ENCODE measurements at places on chromosomes 11 and 22. TPM values are rescaled to one million over a fixed set of nuclear protein-coding genes. Genes with fewer than 3 reads are reported as not detected.

The FLRT1 gene
- total RNA-seq, result 0.49 TPM

- H3K4me1 ChIP-seq, result no peaks in the 10 kb centered on the region
- no peak overlapping the region for H3K4me3 ChIP-seq
- no peaks in the 10 kb centered on the region for H3K36me3 ChIP-seq
- no peak overlapping the region for H3K27ac ChIP-seq
Measured at GRCh38 chr11:83816572-83817187, 530.5 kb upstream of the CCDC90B start.

The APOL5 gene
- not detected for total RNA-seq

DNA sequence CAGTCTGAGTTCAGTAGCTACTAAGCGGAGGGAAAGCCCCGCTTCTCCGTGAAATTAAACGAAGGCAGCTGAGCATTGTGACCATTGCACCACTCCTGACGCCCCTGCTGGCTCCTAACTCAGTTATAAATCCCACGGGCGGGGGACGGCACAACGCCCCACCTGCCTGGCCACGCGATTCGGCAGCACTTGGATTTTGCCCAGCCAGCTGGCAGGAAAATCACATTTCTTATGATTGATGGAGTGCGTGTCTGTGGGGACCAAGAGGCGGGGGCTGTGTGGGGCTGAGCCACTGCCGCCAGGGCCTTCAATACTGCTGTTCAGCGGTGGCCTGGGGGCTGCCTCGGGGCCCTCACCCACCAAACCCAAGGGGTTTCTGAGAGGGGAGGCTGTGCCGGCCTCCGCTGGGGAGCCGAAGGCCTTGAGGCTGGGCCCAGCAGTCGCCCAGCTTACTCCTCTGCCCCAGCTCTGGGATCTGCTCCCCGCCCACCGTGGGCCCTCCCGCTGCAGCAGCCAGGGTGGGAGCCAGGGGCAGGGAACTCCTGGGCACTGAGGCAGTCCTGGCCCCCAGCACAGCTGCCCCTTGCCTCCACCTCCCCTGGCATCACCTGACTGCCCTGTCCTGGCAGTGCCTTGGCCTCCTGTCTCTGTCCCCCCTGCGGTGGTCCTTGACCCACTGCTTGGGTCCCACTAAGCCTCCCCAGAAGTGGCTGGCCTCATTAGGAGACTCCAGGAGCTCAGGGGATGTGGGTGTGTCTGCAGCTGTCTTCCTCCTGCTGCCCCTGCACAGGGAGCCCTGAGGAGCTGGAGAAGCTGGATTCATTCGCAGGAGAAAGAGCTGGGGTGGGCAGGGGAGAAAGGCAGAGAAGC lies 30.7 kb downstream of the SHISAL1 start:
- DNase-seq, result no peak
- H3K4me3 ChIP-seq, result no peak overlapping the region
- no peaks in the 10 kb centered on the region for H3K36me3 ChIP-seq
- no peaks in the 10 kb centered on the region for H3K4me1 ChIP-seq

The CACNA1I gene
- 1.2 TPM for total RNA-seq

DNA sequence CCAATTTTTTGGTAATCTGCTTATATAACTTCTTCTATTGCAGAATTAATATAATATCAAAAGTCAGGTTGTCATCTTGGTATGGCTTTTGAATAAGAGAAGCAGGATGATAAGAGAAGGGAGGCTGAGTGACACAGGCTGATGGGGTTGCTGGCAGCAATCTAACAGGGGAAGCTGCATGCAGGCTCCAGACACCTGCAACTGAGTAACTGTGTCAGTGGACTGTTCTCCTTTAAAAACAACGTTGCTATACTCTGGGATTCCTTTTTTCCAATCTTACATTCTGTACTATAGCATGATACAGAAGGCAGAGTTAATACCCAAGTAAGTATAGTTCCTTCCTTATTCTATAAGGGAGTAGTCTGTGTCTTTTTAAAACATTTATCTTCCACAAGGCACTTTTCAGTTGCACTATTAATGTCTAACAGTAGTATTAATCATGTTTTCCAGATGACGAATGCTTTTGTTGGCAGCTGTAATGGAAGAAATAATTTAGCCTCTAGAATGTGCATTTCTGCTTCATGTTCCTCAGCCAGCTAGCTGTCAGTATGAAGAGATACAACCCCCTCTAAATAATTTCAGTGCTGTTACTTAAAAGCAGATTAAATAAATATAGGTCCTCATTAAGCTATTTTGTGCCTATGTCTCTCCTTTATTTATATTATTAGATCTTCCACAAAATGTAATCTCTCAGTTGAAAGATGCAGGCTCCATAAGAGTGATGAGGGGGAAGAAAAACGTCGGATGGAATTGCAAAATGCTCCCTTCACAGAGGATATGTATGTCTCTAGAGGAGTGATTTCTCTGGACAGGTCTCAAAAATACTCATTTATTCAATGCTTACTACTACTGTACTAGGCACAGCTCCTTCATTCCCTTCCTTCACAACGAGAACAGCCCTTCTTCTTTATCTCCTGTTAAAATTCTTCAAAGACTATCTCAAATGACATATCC lies 50.8 kb downstream of the ATG16L2 start:
- H3K27ac ChIP-seq, result no peak overlapping the region
- DNase-seq, result no peak
- H3K4me1 ChIP-seq, result peaks cover 15% of the 10 kb centered on the region
- H3K36me3 ChIP-seq, result no peaks in the 10 kb centered on the region
- no peak overlapping the region for H3K4me3 ChIP-seq

The ABTB2 gene
- 10.8 TPM for total RNA-seq

The PKDREJ gene
- total RNA-seq, result not detected

- no peaks in the 10 kb centered on the region for H3K27me3 ChIP-seq
- H3K4me3 ChIP-seq, result peak overlapping the region; percentile 82
- H3K27ac ChIP-seq, result peak overlapping the region; percentile 100
- peaks cover 92% of the 10 kb centered on the region for H3K4me1 ChIP-seq
- no peaks in the 10 kb centered on the region for H3K36me3 ChIP-seq
Measured at GRCh38 chr22:46079093-46079860, 71.0 kb upstream of the PPARA start.

DNA sequence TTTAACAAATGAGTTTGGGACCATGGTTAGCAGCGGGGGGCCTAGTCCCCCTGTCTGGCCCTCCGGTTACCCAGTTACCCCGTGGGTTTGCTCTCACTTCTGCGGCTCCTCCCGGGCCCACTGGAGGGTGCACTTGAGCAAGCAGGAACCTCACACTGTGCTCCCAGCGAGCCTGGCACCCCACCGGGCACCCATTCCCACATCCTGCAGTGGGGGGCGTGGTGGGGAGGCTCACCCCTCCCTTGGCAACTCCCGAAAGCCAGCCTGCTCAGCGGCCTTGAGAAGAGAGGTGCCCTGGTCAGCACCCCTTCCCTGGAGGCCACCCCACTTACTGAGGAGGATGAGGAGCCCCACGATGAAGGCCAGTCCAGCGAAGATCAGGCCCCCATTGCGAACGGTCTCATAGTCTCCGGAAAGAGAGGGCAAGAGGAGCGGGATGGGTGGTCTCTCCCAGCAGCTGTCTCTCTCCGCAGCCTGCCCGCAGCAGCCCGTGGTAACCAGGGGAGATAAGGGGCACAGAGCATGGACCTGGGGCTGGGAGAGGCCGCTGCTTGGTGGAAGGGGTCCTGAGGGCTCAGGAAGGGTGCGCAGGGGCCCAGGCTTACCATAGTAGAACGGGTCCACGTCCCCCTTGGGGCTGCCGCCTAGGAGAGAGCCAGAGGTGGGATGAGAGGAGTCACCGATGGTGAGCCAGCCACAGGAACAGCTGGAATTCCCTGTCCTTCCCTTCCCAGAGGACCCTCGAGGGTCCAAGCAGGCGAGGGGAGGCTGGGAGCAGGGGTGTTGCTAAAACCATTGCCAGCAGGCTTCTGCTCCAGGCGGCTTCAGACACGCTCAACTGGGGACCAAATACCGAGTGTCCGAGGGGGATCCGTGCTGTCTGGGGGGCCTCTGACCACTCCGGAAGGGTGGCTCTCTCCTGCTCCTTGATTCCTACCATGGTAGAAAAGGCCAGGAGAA lies 2.2 kb downstream of the FXYD2 start:
- H3K27me3 ChIP-seq, result no peaks in the 10 kb centered on the region
- H3K27ac ChIP-seq, result no peak overlapping the region
- H3K36me3 ChIP-seq, result no peaks in the 10 kb centered on the region
- H3K4me1 ChIP-seq, result peaks cover 31% of the 10 kb centered on the region
- no peak overlapping the region for H3K4me3 ChIP-seq
- DNase-seq, result no peak

DNA sequence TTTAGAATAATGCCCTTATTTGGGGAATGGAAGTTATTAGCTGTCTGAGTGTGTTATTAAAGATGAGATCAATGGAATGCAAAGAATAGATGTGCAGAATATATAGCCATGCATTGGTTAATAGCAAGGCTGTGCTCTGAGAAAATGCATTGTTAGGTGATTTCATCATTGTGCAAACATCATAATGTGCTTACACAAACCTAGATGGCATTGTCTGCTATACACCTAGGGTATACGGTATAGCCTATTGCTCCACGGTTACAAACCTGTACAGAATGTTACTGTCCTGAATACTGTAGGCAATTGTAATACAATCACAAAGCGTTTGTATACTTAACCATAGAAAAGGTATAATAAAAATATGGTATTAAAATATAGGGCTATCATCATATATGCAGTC lies 25.5 kb downstream of the SLC5A12 start:
- DNase-seq, result no peak
- H3K4me3 ChIP-seq, result no peak overlapping the region
- no peak overlapping the region for H3K27ac ChIP-seq

DNA sequence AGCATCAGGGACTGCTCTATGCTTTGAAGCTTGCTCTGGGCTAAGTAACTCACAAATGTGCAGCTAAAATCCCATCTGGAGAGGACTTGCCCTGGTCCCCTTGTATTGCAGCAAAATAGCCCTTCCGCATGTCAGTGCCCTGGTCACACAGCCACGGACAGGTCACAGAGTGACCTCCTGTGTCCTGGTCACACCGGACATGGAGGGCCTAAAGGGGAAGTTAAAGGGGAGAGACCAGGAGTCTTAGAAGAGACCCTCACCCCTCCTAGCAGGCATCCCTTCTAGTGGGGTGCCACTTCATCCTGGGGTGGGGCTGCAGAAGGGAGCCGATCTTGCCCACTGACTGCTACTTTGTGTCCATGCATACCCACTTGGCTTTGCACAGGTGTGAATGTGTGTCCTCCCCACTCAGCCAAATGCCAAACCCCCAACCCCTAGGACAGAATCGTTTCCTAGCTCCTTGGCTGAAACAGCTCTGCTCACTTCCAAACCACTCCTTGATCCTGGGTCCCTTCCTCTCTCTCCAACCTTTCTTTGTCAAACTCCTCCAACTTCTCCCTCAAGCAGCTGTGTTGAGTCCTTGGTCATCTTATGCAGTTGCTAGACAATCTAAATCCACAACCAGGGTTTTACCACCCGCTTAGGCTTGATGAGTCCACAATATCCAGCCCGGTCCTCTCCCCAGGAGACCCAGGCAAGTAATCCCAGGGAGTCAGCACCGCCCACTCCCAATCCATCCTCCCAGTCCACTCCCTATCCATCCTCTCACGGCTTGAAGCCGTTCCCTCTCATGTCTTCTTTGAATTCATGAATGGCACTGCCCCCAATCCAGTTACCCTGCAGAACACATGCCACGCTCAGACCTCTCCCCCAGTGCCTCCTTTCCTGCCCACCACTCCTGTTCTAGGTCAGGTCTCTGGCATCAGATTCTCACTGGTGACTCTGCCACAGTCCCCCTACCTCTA lies 3.3 kb upstream of the FXYD6 start:
- H3K4me3 ChIP-seq, result no peak overlapping the region
- peak; percentile 89 for DNase-seq
- H3K27ac ChIP-seq, result no peak overlapping the region
- no peaks in the 10 kb centered on the region for H3K27me3 ChIP-seq
- no peaks in the 10 kb centered on the region for H3K36me3 ChIP-seq
- peaks cover 21% of the 10 kb centered on the region for H3K4me1 ChIP-seq

The SEZ6L gene
- total RNA-seq, result 1.2 TPM

The MS4A6A gene
- total RNA-seq, result 30.7 TPM

DNA sequence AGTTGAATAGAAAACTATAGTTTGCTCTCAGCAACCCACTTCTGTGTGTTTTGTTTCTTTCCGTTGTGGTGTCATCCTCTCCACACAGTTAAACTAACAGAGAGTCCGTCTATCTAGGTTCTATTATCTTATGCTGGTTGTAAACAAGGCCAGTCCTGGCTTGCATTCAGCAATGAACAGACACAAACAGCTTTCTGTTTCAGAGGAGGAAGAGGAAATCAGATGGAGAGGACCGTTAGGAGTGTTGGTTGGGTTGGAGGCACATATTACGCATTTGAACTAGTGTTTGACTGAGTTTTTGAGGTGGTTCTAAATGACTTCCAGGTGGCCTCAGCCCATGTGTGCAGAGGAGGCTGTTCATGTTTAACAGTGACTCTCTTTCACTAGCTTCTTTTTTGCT lies 129.5 kb upstream of the SORL1-AS1 start:
- no peaks in the 10 kb centered on the region for H3K27me3 ChIP-seq
- DNase-seq, result no peak
- H3K36me3 ChIP-seq, result no peaks in the 10 kb centered on the region
- peaks cover 24% of the 10 kb centered on the region for H3K4me1 ChIP-seq
- no peak overlapping the region for H3K4me3 ChIP-seq

DNA sequence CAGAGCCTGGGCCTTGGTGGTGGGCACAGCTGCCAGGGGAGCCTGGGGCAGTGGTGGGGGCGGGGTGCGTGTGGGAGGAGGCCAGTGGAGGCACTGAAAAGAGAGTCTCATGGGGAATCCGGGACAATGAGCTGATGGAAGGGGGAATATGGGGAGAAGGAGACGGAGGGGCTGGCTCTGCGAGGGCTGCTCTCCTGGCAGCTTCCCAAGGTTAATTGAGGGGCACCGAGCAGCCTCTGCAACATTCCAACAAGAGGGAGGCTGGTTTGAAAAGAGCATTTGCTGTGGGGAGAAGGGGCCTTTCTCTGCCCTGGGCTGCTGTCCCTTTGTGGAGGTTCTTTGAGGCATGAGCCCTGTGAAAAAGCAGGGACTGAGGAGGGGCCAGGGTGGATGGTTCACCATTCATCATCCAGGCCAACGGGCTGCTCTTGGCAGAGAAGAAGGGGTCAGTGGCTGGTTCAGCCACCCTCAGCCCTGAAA lies 9.4 kb upstream of the IGSF9B start:
- DNase-seq, result no peak
- H3K27me3 ChIP-seq, result no peaks in the 10 kb centered on the region
- H3K27ac ChIP-seq, result no peak overlapping the region
- no peak overlapping the region for H3K4me3 ChIP-seq
- H3K36me3 ChIP-seq, result no peaks in the 10 kb centered on the region
- no peaks in the 10 kb centered on the region for H3K4me1 ChIP-seq

The RTCB gene
- 42.2 TPM for total RNA-seq

The KRTAP5-9 gene
- total RNA-seq, result not detected

GRCh38 chr11:81986556-81987161 lies 747.0 kb downstream of the FAM181B start:
- H3K4me3 ChIP-seq, result no peak overlapping the region
- H3K4me1 ChIP-seq, result no peaks in the 10 kb centered on the region
- H3K36me3 ChIP-seq, result no peaks in the 10 kb centered on the region
- no peaks in the 10 kb centered on the region for H3K27me3 ChIP-seq
- no peak overlapping the region for H3K27ac ChIP-seq
- no peak for DNase-seq

The EFCAB6 gene
- 1.7 TPM for total RNA-seq

GRCh38 chr11:15370495-15371147 lies 255.9 kb downstream of the INSC start:
- no peaks in the 10 kb centered on the region for H3K4me1 ChIP-seq
- H3K4me3 ChIP-seq, result no peak overlapping the region
- no peaks in the 10 kb centered on the region for H3K36me3 ChIP-seq
- H3K27ac ChIP-seq, result no peak overlapping the region
